IMR-90 (cell line): ENCODE measurements at places on chromosomes 7 and 10. TPM values are rescaled to one million over a fixed set of nuclear protein-coding genes. Genes with fewer than 3 reads are reported as not detected.

Gene LRRD1
- under 0.01 TPM in 2 replicates for total RNA-seq

Gene RASSF4
- 5.9 and 6.1 TPM in 2 replicates for total RNA-seq

DNA sequence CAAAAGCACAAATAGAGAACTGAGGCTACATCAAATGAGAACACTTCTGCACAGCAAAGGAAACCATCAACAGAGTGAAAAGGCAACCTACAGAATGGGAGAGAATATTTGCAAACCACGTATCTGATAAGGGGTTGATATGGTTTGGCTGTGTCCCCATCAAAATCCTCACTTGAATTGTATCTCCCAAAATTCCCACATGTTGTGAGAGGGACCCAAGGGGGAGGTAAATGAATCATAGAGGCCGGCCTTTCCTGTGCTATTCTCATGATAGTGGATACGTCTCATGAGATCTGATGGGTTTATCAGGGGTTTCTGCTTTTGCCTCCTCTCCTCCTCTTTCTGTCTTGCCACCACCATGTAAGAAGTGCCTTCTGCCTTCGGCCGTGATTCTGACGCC, 120.6 kb upstream of the FRMD4A start:
- no peak for DNase-seq

- no peak for DNase-seq
Measured at GRCh38 chr10:31683682-31684081, 244.9 kb downstream of the ARHGAP12 start.

DNA sequence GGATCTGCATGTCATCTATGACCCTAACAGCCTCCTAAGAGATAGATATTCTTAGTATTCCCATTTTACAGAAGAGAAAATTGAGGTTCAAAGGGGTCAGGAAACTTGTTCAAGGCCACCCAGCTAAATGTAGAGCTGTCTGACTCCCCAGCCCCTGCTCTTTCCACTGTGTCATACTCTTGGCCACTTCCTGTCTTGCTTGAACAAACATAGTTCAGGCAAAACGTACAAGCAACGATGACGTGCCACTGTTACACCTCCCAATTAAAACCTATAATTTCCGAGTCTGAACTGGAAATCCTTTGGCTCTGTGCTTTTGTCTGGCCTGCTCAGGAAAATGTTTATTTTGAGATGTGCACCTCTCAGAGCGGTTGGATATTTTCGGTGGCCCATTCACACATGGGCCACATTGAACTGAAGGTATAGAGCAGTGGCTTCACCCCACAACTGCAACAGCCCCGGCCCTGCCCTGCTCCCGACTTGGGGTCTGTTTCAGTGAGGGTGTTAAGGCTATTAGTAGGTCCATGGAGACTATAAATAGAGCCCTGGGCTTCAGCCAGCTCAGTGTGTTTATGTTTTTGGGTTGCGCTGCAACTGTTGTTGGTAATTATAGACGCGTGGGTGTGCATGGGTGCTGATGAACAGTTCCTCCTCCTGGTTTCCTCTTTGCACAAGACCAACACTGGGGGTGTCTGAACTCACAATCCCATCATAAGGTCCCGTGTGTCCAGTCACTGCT, 172.3 kb upstream of the ADO start:
- no peak for DNase-seq
